ENCODE measurements at places on chromosomes 1 and 21.

DNA sequence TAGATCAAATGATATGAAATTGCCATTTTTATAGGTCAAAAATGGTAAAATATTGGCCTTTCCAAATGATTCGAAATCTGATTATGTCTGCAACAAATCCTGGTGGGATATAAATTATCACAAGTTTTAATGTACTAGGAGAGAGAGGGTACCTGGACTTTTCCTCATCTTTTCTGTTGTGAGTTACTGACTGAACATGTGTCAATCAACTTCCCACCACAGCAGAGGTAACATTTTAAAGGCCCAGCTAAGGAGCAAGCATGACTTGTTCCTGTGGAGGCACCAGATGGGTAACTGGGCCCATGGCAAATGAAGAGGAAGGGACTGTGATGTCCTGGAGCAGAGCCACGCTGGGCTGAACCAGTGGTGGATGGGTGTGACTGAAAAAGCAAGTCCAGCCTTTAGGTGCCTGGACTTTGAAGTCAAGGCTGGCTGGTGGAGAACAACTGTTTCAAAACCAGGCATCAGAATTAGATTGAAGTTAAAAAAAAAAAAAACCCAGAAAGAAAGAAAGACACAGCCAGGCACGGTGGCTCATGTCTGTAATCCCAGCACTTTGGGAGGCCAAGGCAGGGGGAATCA is 6.6 kb downstream of the MR1 start:
- DNase-seq = no peak

GRCh38 chr1:3652548-3653285 is 401 bp downstream of the TP73 start:
- no peak for DNase-seq

GRCh38 chr1:32611859-32612188 is 38.5 kb downstream of the ZBTB8OS start:
- no peak for DNase-seq

DNA sequence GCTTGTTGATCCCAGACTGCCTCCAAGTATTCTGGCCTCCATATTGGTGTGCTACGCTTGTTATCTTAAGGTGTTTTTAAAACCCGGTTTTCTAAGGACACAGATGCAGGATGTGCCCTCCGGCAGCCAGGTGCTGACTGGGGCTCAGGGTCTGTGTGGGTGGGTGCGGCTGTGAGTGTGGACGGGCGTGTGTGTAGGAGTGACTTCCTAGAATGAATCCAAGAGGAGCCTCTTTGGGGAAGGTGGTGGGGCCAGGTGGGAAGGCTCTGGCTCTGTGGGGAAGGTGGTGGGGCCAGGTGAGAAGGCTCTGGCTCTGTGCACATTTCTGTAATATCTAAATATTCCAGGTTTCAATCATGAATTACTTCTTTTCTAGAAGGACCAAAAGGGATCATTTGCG is 12.8 kb upstream of the TSPEAR start:
- DNase-seq = no peak
